ENCODE measurements at places on chromosomes 3 and 15.
A peak's percentile ranks its signal among the peaks of the same experiment; 100 is the strongest.

DNA sequence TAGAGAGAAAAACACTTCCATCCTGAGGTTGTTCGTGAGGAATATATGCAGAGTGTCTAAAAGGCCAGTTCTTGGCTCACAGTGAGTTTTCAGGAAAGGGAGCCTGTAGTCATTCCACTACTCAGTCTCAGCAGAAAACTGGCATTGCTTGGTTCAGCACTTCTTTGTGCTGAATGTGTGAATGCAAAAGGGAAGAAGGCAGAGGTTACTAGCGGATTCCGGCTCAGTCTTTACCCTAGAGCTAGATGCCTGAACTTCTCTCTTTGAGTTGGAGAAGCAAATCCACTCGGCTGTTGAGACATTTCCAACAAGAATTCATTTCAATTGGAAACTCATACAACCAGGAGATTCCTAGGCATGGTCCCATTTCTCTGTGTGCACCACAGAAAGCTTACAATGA is 23.1 kb upstream of the FRMD4B start:
- no peak for DNase-seq

- DNase-seq, result no peak
These were observed 252.0 kb upstream of the TPM1 start for GRCh38 chr15:62790546-62790945.

DNA sequence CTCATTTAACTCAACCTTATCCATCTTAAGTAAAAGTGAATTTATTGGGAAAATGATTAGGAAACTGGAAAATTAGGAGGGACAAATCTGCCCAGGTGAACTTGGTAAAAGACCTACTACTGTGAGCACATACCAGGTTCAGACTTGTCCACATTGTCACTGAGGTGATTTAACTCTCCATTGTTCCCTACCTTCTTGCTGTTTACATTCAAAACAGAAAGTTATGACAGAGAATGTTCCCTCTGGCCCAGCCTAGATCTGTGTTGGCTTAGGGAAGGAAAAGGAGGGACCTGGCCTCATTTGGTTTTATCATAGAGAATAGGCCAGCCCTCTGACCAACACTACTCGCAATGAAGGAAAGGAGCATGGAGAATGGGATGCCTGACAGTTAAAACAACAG is 117.6 kb downstream of the SATB1 start:
- no peak for DNase-seq

- no peak for DNase-seq
These were observed 112.2 kb upstream of the SLC6A11 start for GRCh38 chr3:10703875-10704274.

- DNase-seq, result no peak
These were observed 220.8 kb downstream of the ZNF621 start for GRCh38 chr3:40745381-40746106.

DNA sequence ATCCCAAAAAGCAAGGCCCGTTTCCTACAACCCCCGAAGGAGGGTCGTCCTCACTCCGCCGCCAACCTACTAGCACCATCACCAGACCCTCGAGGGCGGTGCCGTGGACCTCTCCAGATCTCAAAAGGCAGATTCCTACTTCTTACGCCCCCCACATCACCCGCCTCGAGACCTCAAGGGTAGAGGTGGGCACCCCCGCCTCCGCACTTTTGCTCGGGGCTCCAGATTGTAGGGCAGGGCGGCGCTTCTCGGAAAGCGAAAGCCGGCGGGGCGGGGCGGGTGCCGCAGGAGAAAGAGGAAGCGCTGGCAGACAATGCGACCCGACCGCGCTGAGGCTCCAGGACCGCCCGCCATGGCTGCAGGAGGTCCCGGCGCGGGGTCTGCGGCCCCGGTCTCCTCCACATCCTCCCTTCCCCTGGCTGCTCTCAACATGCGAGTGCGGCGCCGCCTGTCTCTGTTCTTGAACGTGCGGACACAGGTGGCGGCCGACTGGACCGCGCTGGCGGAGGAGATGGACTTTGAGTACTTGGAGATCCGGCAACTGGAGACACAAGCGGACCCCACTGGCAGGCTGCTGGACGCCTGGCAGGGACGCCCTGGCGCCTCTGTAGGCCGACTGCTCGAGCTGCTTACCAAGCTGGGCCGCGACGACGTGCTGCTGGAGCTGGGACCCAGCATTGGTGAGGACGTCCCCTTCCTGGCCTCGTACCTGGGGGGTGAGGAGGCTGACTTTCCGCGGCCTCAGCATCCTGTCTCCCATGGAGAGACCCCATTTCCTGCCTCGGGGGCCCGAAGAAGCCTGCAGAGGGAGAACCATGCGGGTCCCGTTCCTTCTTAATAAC is at the start of gene MYD88:
TSS of gene MYD88 (plus strand) at position 313 of the 842 bp plus-strand sequence. CDS start at position 353, 40 bp downstream.
- peak; percentile 75 for DNase-seq

- no peak for DNase-seq
These were observed 12.2 kb downstream of the RRP9 start for GRCh38 chr3:51929420-51930003.

Measured in stimulated activated CD4-positive, alpha-beta T cell treated with anti-CD3 and anti-CD28 coated beads, Interleukin-15, amount 100 ng/mL, for 1 hour (primary cell).